Stimulated activated CD4-positive, alpha-beta T cell treated with anti-CD3 and anti-CD28 coated beads, Interleukin-1b, Interleukin-23, amount 100 ng/mL, for 48 hours (primary cell): ENCODE measurements at places on chromosomes 3 and 15.

DNA sequence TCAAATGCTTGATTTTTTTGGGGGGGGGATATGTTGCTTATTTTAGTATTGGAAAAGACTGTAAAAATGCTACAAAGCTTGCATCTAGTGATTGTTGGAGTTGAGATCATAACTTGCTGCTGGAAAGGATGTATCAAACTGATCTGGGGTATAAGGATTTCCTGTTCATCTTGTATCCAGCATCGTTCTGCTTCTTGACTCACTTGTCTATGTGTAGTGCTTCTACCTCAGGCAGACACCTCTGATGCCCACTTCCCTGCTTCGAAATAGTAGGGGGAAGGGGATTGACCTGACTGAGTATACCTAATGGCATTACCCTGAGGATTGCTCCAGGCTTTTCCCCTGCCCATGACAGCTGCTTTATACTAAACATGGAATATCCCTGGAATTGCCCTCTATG, 42.7 kb downstream of the STT3B start:
- DNase-seq = no peak

- DNase-seq = no peak
These were observed 5.1 kb downstream of the FSIP1 start for GRCh38 chr15:39777496-39777895.

DNA sequence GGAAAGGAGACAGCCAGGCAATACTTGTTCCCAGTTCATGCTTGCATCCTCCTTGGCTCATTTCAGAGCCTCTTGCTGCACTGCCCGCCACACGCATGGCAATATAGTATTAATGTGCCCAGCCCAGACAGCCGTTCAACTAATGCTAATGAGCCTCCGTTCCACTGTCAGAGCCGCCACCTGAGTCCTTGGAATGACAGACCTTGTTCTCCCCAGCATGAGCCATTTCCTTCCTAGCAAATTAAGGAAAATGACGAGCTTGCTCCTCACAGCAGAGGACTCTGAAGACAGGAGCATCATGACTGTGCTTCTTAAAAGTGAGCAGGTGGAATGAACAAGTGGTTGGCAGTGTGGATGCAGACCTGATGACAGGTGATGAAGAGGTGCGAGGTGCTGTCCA, 10.8 kb upstream of the LRRC15 start:
- no peak for DNase-seq

GRCh38 chr3:47404431-47404876, 23.6 kb downstream of the PTPN23 start:
- DNase-seq = no peak

- DNase-seq = no peak
These were observed 60.8 kb upstream of the GALNT15 start for GRCh38 chr3:16113704-16114103.

- no peak for DNase-seq
These were observed 1.4 kb downstream of the DNAJA4 start for GRCh38 chr15:78265752-78266224.

DNA sequence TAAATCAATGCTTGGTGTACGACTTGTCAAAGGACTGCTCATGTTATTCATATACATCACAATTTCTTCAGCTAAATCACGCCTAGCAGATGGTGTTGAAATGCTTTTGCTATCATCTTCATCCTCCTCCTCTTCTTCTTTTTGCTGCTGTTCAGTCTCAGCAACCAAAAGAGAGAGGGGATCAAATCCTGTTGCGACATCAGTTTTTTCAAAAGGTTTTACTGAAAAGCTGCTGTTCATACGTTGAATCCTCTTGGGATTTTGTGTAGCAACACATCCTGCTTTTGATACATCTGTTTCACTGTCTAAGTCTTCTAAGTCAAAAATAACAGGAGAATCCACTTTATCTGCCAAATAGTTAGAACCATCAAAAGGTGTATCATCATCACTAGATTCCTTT, 69.0 kb downstream of the SLC24A1 start:
- DNase-seq = no peak
